Hair follicle dermal papilla cell (primary cell): ENCODE measurements at places on chromosomes 7 and 10. TPM values are rescaled to one million over a fixed set of nuclear protein-coding genes. Genes with fewer than 3 reads are reported as not detected.

OR2A42 gene
- total RNA-seq = under 0.01 TPM in 1 of 2 replicates, not detected in the other

ADIRF gene
- total RNA-seq = 10.4 and 24.4 TPM in 2 replicates

ABCF2 gene
- total RNA-seq = 56.0 and 57.3 TPM in 2 replicates

MSMB gene
- total RNA-seq = not detected in 2 replicates

IRF5 gene
- total RNA-seq = 0.16 TPM in 1 of 2 replicates, not detected in the other

UBE2D1 gene
- total RNA-seq = 17.8 and 19.1 TPM in 2 replicates

AMPH gene
- 18.3 and 22.6 TPM in 2 replicates for total RNA-seq

KAT6B gene
- total RNA-seq = 46.6 and 47.7 TPM in 2 replicates

ITGB8 gene
- 16.1 and 17.5 TPM in 2 replicates for total RNA-seq

FKBP9 gene
- total RNA-seq = 590 and 600 TPM in 2 replicates

NUPR2 gene
- not detected in 2 replicates for total RNA-seq

SP8 gene
- not detected in 2 replicates for total RNA-seq

CCL26 gene
- total RNA-seq = 1.3 TPM in 1 of 2 replicates, not detected in the other

COL17A1 gene
- total RNA-seq = 1.2 and 1.6 TPM in 2 replicates

ZNF485 gene
- total RNA-seq = 1.9 and 2.6 TPM in 2 replicates

SPDYE2B gene
- total RNA-seq = not detected in 2 replicates

CYP26A1 gene
- total RNA-seq = not detected in 2 replicates

H2BK1 gene
- not detected in 2 replicates for total RNA-seq

FKBP6 gene
- not detected in 2 replicates for total RNA-seq

WNT8B gene
- not detected in 2 replicates for total RNA-seq

CDC14C gene
- 0.12 and 0.16 TPM in 2 replicates for total RNA-seq

ADAM8 gene
- total RNA-seq = 1.7 and 3.4 TPM in 2 replicates

CHAT gene
- total RNA-seq = not detected in 2 replicates

RPEL1 gene
- 0.16 TPM in 1 of 2 replicates, not detected in the other for total RNA-seq

ELOVL3 gene
- 1.9 and 2.2 TPM in 2 replicates for total RNA-seq

MALRD1 gene
- total RNA-seq = 0.61 and 3.7 TPM in 2 replicates

ANKRD61 gene
- total RNA-seq = 0.16 TPM in 1 of 2 replicates, not detected in the other

SDK1 gene
- 0.16 and 0.24 TPM in 2 replicates for total RNA-seq

PLPP4 gene
- total RNA-seq = 0.65 and 2.1 TPM in 2 replicates

TLX1 gene
- not detected in 2 replicates for total RNA-seq

GAD2 gene
- not detected in 2 replicates for total RNA-seq

ECHDC3 gene
- total RNA-seq = 9.4 and 22.7 TPM in 2 replicates

LEP gene
- 3.1 and 4.1 TPM in 2 replicates for total RNA-seq

ZNF365 gene
- 3.9 and 4.0 TPM in 2 replicates for total RNA-seq

NEUROG3 gene
- total RNA-seq = not detected in 2 replicates

ANKRD1 gene
- 0.32 and 0.36 TPM in 2 replicates for total RNA-seq

TMED4 gene
- total RNA-seq = 75.9 and 89.1 TPM in 2 replicates

ACSM6 gene
- total RNA-seq = not detected in 2 replicates

TMEM213 gene
- not detected in 2 replicates for total RNA-seq

FBXO24 gene
- total RNA-seq = 0.32 and 1.2 TPM in 2 replicates

ELN gene
- 36.6 and 38.0 TPM in 2 replicates for total RNA-seq

DYDC2 gene
- not detected in 2 replicates for total RNA-seq

NIPSNAP2 gene
- total RNA-seq = 48.5 and 50.8 TPM in 2 replicates

TMEM248 gene
- total RNA-seq = 98.2 and 123 TPM in 2 replicates

CDNF gene
- total RNA-seq = 0.24 and 1.9 TPM in 2 replicates

DNAAF5 gene
- total RNA-seq = 24.4 and 28.2 TPM in 2 replicates

AKR1C4 gene
- total RNA-seq = not detected in 2 replicates

LAMB4 gene
- total RNA-seq = 0.24 and 0.65 TPM in 2 replicates

HOXA11 gene
- total RNA-seq = not detected in 2 replicates
